ENCODE measurements at places on chromosomes 13 and 19. TPM values are rescaled to one million over a fixed set of nuclear protein-coding genes. Genes with fewer than 3 reads are reported as not detected.
A peak's percentile ranks its signal among the peaks of the same experiment; 100 is the strongest.

SPTBN4 gene
- total RNA-seq = 20.9 TPM

DNA sequence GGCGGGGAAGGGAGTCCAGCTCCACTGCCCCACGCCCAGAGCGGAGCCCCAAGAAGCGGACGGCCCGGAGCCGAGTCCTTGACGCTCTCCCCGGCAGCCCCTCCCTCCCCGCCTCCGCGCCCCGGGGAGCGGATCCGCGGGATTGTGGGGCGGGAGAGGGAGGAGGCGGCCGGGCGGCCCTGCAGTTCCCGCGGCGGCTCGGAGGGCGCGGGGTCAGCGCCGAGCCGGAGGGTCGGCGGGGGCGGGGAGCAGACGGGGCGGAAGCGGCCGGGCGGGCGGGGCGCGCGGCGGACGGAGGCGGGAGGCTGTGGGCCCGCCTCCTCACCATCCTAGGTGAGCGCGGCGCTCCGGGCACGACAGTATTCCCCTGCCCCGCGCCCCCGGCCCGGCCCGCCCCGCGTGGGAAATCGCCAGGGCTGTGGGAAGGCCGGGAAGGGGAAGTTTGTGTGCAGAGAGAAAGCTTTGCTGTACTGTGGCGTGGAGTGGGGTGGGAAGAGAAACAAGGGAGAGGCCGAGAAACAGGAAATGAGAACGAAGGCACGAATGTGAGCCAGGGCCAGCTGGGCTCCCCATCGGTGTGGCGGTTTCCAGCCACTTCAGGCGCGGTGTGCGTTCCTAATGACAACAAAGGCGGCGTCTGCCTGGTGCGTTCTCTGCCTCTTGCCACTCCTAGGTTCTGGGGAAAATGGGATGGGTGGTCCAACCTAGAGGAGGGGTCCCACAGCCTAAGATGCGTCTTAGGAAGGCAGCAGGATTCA lies 1.3 kb upstream of the KLF12 start:
- DNase-seq = peak; percentile 85

GRCh38 chr13:30659980-30660379 lies 42.3 kb downstream of the USPL1 start:
- DNase-seq = no peak

SIGLEC14 gene
- 4.1 TPM for total RNA-seq

Measured in sciatic nerve (tissue), 2 donors.